ENCODE measurements at places on chromosomes 5 and 9.
A peak's percentile ranks its signal among the peaks of the same experiment; 100 is the strongest.

DNA sequence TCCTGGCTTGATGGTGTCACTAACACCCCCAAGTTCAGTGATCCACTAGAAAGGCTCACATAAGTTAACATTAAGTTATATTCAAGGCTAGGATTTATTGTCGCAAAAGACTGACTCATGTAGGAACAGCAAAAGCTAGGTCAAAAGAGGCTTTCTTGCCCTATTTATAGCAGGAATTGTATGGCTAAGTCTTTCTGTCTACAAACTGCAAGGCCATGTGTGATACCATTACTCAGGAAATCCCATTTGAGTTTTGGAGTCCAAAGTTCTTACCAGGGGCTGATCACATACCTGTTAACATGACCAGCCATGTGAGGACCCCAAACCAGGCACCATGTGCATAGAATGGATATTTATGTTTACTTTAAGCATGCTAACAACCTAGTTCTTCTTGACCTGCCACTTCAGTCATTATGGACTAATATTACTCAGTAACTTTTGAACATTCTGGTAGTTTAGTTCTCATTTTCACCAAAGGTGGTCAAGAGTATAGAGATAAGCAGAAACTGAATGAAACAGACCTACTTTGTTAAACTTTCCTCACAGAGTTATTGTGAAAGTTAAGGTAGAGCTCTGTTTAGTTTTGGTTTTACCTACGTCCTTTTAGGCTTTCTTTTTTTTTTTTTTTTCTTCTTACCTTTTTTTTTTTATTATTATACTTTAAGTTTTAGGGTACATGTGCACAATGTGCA, 281.1 kb downstream of the FER start:
- no peak for DNase-seq

DNA sequence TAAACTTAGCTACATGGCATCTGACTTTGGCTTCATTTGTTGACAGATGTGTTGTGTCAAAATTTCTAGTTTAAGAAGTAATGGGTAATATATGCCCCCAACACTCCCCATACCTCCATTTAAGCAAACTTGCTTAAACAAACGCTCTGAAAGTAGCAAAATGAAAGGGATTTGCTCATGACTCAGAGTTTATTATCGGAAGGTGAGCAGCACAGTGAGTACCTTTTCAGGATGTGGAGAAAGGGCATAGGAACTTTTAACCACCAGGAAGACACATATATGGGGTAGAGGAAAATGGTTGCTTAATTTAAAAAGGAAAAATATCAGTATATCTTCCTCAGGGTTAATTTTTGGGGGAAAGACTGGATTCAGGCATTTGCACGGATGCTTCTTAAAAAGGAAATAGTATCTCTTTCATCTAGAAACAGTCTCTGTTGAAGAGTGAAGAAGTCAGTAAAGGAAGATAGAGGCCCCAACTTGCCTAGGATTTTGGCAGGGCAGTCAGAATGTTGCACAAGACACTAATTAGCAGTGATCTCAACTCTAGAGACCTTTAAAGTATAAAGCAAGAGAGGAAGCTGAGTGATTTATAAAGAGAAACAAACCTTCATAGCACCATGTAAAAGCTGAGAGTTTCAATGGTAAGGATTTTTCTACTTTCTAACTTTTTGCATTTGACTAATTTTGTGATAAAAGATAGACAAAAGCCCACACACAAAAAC, 155.1 kb downstream of the TRIO start:
- no peak for DNase-seq

DNA sequence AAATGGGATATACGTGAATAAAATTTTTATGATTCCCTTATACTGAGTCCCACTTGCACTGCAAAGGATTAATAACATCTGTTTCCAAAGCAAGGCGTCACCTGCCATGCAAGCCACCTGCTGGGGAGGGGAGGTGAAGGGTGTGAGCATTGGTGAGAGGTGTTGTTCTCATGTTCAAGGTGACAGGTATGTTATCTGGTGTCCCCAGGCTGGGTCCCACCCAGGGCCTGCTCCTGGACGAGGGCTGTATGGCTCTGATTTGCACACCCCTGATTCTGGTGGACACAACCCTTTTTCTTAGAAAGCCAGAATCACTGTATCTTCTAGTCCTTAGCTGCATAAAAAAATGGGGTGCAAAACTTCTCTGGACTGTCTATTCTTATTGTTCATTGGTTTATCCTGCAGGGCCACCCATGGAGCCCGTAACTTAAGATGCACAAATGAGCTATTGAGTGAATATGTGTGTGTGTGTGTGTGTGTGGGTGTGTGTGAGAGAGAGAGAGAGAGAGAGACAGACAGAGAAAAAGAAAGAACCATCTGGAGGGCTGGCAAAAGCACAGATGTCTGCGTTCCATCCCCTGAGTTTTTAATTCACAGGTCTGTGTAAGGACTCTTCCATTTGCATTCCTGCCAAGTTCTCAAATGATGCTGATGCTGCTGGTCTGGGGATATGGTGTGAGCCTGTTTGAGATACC, 53.7 kb downstream of the SYK start:
- DNase-seq = peak; percentile 77

GRCh38 chr9:37038302-37038942, 4.4 kb upstream of the PAX5 start:
- DNase-seq = no peak

GRCh38 chr9:16150938-16151650, 598.3 kb downstream of the CCDC171 start:
- DNase-seq = no peak

GRCh38 chr5:109455598-109456096, 45.9 kb upstream of the PJA2 start:
- no peak for DNase-seq

DNA sequence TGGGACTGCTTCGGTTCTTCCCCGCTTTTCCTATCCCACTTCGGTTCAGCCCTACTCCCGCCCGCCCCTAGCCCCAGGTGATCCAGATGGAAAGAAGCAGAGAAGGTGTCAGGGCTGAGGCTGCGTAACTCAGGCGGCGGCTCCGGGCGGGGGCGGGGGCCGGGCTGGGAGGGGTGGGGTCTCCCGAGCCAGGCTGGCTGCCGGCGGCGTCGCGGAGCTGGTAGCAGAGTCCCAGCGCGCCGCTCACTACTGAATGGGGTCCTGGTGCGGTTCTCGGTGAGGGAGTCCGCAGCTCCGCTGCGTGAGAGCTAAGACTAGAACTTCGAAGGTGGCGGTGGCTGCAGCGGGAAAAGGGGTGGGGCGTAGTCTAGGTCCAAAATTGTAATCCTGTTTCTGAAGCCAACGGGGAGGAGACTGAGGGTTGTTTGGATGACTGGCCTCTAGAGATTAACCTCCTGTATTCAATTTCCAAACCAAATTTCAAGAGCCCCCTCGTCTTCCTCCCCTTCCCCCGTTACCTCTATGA, 1.4 kb downstream of the PRR16 start:
- peak; percentile 54 for DNase-seq

- no peak for DNase-seq
Measured at GRCh38 chr5:83964271-83964670, 243.6 kb upstream of the HAPLN1 start.

DNA sequence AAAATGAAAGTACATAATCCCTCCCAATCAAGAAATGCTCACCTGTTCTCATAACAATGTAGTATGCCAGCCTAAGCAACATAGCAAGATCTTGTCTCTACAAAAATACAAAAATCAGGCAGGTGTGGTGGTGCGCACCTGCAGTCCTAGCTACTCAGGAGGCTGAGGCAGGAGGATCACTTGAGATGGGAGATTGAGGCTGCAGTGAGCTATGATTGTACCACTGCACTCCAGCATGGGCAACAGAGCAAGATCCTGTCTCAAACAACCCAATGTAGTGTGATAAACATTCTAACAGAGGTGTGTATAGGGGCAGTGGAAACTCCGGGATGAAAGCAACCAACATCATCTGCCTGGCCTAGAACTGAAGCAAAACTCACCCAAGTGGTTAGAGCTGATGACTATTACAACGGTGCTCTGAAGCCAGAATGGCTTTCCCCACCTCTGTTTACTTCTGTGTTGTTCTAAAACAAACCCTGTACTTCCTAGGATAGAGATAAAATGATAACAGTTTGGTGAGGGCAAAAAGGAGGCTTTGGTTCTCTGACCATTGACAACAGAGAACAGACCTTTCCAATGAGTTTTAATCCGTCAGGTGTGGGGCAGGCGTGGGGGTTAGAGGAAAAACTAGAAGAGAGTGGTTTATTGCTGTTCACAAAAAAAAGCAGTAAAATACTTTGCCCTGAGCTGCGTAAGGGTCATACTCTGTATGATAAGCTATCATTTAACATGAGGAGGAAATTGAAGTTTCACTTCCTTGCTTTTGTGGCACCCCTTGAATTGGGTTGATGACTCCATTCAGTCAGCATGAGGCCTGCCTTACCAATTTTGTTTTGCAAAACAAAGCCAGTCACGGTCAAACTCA, 18.9 kb downstream of the WNT8A start:
- no peak for DNase-seq

GRCh38 chr5:1538741-1539392, 15.1 kb upstream of the LPCAT1 start:
- DNase-seq = no peak

DNA sequence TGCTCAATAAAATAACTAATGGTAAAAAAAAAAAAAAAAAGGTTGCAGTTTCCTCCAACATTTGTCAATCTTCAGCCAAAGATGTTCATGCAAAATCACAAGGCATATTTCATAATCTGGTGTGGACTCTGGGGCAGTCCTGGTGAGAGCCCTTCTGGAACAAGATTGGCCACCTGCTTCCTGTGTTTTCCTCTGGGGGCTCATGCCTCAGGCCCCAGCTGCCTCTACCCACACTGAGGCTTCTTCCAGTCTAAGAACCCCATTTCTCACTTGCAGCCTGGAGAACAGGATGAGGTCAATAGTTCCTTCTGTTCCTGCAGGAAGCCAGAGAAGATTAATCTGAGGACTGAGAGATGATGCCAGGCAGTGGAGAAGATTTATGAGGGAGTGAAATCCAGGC, 492.6 kb upstream of the BRINP1 start:
- no peak for DNase-seq

DNA sequence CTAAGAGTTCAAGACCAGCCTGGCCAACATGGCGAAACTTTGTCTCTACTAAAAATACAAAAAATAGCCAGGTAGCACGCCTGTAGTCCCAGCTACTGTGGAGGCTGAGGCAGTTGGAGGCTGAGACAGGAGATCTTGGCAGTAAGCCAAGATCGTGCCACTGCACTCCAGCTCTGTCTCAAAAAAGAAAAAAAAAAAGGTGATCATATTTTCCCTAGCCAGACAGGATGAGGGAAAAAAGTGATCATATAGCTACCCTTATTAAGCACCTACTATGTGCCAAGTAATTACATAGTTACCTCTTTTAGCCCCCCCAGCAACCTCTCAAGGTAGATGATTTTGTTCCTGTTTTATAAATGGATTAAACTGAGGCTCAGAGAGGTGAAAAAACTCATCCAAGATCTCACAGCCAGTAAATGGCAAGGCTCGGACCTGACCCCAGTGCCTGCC, 18.1 kb upstream of the RPL26L1 start:
- DNase-seq = no peak

- no peak for DNase-seq
Measured at GRCh38 chr9:13744261-13744901, 464.9 kb upstream of the MPDZ start.

DNA sequence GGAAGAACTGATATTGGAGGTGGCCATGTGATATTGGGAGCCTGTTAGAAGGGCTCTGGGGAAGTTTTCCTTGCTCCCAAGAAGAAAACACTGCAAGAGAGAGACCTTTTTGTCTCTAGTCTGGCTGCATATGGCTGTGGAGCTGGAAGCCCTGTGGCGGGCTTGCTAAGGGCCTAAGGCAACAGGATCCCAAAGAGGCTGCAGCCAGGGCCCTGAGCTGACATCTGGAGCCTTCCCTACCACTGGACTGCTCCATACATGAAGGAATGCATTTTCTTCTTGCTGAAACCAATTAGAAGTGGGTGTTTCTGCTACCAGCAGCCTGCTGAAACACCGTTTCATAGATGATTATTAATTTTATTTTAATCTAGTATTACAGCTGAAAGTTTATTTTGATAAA, 42.2 kb downstream of the GNAQ start:
- no peak for DNase-seq

DNA sequence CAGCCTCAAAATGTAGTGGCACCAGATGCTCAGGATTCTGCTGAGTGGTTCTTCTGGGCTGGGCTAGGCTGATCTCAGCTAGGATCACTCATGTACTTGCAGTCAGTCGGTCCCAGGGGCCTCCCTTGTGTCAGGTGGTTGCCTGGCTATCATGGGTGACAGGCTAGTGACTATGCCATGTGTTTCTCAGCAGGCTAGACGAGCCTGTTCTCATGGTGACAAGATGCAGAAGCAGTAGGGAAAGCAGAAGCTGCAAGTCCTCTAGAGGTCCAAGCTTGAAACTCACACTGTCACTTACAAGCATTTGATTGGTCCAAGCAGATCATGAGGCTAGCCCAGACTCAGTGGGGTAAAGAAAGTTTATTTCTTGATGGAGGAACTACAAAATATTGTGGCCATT, 15.2 kb upstream of the KCNMB1 start:
- no peak for DNase-seq

DNA sequence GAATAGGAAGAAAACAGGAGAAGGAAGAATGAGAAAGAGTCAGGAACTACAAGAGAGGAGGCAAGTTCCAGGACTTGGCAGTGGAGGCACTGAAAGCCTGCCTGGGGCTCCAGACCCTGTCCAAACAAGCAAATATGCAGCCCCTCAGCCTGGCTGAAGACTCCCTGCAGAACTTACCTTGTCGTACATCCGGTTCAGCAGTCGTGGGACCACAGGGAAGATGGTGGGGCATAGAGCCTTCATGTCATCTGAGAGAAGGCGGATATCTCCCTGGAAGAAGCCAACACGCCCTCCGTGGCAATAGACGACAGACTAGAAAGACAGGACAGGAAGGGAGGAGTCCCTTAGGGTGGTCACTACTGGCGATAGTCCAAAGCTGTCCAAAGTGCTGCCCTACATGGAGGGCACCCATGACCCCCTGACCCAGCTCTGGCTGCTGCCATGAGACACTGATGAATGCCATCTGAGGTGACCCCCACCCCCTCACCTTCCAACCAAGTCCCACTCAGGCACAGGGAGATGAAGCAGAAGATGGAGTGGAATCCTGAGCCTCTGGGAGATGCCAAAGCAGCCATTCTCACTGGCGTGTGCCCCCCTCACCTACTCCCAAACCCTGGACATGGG, 27.7 kb upstream of the MEIKIN start:
- no peak for DNase-seq

- DNase-seq = no peak
Measured at GRCh38 chr9:133842174-133842573, 104.0 kb upstream of the SARDH start.

- DNase-seq = no peak
Measured at GRCh38 chr9:68545033-68545705, 4.5 kb upstream of the TMEM252 start.

DNA sequence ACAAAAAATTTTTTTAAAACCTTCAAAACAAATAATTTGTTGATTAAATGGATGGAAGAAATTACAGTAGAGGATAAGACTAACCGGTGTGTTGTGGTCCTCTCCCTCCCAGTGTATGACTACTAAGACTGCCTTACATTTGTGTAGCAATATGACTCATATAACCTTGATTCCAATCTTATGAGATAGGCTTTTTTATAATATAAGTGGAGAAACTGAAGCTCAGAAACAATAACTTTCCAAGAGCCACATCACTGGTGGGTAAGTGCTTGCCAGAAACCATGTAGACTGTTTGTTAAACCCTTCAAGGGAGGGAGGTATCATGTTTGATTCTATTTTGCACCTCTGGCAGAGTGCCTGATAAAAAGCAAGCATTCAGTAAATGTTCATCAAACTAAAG, 47.5 kb downstream of the NLN start:
- no peak for DNase-seq
